ENCODE measurements at places on chromosomes 4 and X.

- DNase-seq, result no peak
Observed at GRCh38 chr4:169492436-169493163, 119.8 kb downstream of the NEK1 start.

- no peak for DNase-seq
Observed at GRCh38 chr4:188647820-188648370, 508.7 kb downstream of the TRIML1 start.

GRCh38 chrX:100812216-100813158 lies 7.7 kb upstream of the CSTF2 start:
- DNase-seq, result no peak

DNA sequence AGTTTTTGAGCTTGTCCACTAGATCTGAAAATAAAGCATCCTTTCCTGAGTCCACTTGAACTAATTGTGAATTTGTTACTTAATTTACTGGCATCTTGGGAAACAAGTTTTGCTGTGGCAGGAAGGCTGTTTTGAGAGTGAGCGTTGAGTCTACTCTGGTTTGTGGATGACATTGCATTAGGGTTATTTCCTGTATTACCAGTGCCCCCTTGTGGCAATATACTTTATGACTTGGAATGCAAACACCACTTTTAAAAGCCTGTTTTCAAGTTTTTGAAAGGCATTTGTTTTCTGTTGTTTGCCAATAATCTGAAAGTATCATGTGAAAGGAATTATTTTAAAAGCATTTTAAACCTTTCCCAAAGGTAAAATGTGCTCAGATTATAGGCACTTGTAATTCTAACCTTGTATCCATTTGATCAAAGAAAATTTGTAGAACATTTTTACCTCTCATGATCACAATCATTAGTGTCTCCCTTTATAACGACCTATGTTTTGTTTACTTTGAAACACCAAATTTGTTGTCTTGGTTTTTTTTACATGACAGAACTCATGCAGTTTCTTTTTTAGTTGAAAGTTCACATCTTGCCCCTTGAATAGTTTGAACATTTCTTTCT lies 18.0 kb upstream of the CYP2U1 start:
- no peak for DNase-seq

GRCh38 chrX:545452-545885 lies 85.1 kb upstream of the SHOX start:
- no peak for DNase-seq

DNA sequence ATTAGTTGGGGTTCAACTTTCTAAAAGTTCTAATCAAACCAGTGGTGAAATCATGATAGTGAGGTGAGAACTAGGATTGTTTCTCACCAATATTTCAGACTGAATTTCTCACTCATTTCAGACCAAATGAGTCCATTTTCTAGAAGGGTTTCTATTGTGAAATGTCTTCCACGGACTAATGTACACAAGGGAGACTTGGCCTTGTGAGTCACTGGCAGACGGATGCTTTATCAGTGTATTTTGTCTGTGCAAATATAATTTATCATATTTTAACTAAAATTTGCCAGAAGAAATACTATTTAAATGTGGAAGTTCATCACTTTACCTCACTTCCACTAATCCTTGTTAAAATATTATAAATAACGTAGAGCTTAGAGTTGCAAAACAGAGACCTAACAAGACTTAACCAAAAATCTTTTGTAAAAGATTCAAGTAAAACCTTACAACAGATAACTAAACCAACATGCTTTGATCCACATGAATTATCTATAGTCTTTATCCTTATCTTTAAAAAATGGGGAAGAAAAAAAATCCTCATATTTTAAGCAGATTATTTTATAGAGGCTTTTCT lies 506.0 kb upstream of the FAM241A start:
- DNase-seq, result no peak

- no peak for DNase-seq
Observed at GRCh38 chr4:24862073-24862751, 50.6 kb downstream of the CCDC149 start.

DNA sequence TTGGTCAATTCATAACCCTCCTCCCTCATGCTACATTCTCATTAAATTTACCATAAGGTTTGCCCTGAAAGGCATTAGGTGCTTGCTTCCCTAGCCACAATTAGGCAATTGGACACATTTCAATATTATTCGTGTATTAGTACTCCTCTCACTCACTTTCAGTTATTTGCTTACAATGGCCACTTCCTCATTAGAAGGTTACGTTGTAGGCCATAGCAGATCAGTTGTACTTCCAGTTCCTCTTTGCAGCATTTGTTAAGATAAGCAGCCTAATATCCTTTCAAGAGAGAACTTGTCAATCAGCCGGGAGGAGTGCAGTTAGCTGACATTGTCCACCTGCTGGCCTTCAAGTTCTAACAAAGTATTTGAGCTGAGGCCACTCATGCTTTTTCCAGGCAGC lies 1017.2 kb downstream of the PCDH7 start:
- DNase-seq, result no peak

- DNase-seq, result no peak
Observed at GRCh38 chr4:67092351-67092750, 453.0 kb downstream of the CENPC start.

- no peak for DNase-seq
Observed at GRCh38 chr4:5217421-5217820, 166.1 kb downstream of the STK32B start.

GRCh38 chrX:641671-642435 lies 11.3 kb downstream of the SHOX start:
- DNase-seq, result no peak

DNA sequence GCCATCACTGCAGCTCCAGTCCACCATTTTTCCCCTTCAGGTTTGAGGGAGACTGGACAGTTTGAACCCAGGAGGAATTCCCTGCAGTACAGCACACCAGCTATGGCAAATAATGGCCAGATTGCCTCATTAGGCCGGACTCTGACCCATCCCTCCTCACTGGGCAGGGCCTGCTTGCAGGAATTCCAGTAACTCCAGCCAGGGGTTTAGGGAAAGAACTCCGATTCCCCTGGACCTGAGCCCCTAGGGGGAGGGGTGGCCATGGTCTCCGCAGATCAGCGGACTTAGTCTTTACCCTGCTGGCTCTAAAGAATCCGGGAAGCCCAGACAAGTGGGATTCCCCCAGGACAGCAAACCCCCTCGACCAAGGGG lies 342.8 kb downstream of the DMD start:
- DNase-seq, result no peak

DNA sequence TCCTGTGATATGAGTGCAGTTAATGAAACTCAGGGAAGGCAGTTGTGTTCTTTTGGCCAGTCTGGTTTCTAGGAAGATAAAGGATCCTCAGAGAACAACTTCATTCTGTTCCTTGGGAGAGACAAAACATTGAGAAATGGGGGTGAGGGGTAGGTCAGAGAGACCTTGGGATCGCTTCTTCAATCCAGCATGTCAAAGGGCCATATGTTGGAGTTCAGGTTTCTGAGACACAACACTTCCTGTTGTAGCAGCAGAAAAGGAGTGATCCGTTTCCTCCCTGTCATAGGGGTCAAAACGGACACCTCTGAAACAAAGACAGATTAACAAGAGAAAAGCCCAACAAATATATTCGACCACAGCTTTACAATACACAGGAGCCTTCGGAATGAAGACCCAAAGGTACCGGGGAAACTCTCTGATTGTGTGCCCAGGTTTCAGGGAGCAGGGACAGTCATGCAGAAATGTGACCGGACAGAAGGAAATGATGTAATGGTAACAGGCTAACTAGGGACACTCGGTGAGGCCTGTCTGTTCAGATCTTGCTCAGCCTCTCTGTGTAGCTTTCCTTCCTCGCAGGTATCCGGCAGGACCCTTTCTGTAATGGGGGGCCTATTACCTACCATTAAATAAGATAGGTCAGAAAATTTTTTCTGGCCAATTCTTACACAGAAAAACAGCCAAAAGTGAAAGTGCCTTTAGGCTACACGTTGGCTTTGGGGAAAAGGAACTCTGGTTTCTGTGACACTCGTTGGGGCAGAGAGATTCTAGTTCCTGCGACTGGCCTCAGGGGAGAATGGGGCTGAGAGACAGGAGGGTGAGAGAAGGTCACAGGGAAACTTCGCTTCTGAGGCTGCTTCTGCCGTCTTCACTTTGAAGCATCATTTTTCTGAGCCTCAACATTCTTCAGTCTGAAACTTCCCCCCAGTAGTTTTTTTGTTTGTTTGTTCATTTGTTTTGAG lies 103.3 kb upstream of the TLR3 start:
- no peak for DNase-seq

DNA sequence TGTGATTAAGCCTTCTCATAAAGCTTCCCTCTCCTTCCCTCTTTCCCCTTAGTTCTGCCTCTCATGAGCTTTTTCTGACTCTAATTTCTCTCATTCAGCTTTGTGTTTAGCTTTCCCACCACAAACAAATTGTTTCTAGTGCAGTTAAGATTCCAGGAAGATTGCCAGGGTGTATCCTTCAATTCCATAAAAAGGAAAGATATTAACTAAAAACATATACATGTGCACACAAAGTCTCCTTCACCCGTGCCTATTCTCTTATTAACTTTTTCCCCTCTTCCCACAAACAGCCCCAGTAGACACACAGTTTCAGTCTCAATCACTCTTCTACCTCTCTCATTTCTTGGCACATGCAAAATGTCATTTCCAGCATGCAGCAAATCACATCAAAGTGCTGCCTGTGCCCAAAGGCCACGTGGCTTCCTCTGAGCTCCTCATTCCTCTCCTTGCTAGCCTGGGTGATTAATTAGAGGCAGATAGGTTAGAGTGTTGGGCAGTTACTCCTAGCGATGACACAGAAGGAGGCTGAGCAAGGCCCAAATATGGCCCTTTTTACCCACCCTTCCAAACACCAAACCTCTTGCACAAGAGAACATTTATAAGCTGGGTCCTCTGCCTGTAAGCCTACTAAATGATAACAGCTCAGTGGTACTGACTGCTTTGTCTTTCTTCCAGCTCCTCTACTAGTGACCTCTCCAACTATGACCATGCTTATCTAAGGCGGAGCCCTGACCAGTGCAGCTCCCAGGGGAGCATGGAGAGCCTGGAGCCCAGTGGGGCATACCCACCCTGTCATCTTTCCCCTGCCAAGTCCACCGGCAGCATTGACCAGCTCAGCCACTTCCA lies 159.6 kb downstream of the SOWAHB start:
- DNase-seq, result no peak

GRCh38 chrX:103727115-103727514 lies 16.4 kb downstream of the TMEM31 start:
- DNase-seq, result no peak

GRCh38 chr4:803884-804283 lies 22.0 kb downstream of the CPLX1 start:
- no peak for DNase-seq

- DNase-seq, result no peak
Observed at GRCh38 chr4:85751866-85752265, 276.9 kb downstream of the ARHGAP24 start.

- DNase-seq, result no peak
Observed at GRCh38 chr4:88447371-88448095, 9.4 kb upstream of the HERC5 start.

GRCh38 chrX:150546711-150547153 lies 21.7 kb upstream of the MTM1 start:
- DNase-seq, result no peak

DNA sequence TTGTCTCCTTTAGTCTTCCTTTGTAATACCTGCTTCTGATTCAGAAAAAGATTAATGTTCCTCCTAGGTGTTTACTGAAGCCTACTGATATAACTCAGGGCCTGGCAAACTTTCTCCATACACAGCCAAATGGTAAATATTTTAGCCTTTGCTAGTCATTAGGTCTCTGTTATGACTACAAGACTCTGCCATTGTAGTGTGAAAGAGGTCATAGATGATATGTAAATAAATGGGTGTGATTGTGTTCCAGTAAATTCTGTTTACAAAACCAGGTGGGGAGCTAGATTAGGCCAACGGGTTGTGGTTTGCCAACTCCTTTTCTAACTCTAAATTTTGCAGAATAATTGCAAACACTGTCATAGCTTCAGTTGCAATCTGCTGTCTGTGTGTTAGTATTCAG lies 568.1 kb upstream of the GNPDA2 start:
- no peak for DNase-seq

GRCh38 chrX:68908071-68908470 lies 79.2 kb downstream of the EFNB1 start:
- no peak for DNase-seq

DNA sequence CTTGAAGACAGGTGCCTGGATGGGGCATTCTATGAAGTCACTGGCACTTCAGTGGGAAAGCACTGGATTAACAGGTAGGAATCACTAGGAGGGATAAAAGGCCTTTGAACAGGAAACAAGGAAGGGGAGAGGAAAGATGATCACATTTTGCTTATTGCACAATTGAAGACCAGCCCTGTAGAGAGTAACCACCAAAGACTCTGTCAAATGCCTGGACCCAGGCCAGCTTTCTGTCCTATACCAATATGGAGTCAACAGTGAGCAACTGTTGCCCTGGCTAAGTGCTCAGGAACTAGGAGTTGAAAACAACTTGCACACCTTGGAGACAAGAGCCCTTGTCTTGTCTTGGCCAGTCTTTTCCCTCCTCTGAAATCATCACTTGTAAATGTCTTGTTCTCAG lies 14.1 kb upstream of the RTL3 start:
- no peak for DNase-seq

GRCh38 chr4:65825116-65825753 lies 154.9 kb upstream of the EPHA5 start:
- DNase-seq, result no peak

- DNase-seq, result no peak
Observed at GRCh38 chrX:6026429-6026828, 202.2 kb downstream of the NLGN4X start.

DNA sequence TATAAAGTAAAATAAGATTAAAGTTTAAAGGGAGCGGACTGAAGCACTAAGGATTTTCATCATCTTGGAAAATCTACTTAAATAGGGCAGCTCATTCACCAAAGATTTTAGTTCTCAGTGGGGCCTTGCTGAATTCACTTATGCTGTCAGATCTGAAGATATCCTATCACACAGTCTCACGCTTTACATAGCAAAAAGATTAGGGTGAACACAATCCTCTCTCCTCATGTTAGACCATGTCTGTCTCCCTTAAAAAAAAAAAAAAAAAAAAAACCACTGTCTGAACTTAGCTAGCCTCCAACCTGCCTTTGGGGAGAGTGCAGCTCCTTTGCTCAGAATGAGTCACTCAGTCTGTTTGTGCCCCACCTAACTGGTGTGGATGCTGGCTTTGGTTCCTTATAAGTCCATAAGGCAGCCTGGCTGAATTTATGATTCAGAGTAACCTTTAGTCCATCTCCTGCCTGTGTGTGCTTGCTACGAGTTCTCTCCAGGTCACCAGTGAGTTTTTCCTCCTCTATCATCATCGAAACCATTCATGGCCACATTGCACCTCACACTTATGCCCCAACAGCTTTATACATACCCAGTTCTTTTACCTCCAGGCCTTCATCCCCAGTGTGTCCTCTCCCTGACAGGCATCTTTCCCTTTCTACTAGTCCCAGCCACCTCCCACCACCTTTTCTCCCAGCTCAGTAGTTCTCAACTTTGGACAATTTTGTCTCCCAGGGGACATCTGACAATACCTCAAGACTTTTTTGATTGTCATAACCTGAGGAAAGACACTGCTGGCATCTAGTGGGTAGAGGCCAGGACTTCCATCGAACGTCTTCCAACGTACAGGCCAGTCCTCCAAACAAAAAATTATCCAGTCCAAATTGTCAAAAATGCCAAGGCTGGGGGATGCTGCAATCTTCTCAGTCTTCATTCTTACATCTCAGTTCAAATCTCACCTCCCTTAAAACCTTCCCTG lies 220.7 kb upstream of the EMCN start:
- no peak for DNase-seq

GRCh38 chrX:40171513-40172400 lies 74.0 kb upstream of the BCOR start:
- DNase-seq, result no peak

Measured in anterior cingulate cortex (tissue), 58 donors.